ENCODE measurements at places on chromosomes 1 and 21.

DNA sequence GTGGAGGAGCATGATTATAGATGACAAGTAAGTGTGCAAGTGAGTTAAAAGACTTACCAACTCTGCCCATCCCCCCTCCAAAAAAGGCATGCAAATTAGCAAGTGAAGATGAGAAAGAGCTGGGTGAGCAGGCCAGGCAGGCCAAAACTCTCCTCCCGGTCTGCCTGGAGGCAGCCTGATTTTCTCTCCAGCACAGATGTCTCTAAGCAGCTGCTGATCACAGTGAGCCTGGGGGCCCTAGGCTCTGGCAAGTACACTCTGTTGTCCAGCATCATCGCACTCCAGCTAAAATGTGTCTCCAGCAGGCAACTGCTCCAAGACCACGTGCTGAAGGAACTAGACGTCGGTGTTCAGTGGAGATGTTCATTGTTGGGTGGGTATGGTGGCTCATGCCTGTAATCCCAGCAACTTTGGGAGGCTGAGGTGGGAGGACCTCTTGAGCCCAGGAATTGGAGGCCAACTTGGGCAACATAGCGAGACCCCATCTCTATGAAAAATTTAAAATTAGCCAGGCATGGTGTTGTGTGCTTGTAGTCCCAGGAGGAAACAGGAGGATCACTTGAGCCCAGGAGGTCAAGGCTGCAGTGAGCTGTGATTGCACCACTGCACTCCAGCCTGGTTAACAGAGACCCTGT, 56.7 kb upstream of the PUM1 start:
- no peak for DNase-seq

DNA sequence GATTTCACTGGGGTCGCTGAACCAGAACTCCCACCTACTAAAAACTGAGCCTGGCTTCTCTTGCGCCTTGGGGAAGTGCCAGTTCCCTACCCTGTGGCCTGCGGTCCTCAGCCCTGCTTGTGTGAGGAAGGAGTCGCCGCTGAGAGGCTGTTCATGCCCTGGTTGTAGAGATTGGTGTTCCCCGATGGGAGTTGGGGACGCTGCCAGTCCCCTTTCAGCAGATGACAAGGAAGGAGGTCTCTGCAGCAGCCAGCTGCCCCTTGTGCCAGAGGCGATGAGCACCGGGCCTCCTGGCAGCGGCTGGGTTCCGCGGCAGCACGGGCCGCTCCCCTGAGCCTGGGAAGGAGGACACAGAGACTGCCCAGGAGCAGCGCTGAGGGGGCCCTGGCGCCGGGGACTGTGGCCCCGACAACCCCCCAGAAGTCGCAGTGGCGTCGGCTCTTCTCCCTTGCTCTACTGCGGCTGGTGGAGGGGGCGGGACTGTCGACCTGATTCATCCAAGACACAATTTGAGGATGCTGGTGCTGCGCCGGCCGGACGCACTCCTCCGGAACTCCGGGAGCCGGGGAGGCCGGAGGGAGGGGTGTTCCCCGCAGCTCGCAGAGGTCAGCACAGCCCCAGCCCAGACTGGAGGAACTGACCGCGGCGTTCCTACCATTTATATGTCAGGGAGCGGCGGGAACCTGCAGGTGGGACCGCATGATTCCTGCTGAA, 12.0 kb upstream of the ADORA3 start:
- DNase-seq = no peak

DNA sequence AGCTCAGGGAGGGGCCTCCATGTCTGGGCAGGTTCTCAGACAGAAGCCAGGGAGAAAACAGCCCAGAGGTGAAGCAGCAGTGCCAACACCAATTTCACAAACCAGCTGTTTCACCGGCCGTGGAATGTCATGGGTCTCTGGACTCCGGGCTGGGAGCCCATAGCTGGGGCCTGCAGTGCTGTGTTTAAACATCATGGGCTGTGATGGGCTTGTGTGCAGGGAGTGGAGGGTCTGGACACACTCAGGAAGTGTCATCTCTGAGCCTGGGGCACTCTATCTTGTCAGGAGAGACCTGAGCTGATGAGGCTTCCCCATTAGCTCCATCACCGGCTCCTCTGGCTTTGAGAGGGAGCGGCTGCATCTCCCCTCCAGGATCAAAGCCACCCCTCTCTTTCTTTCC, 173.6 kb upstream of the IGSF21 start:
- DNase-seq = no peak

- DNase-seq = no peak
Measured at GRCh38 chr1:12490532-12491142, 127.4 kb downstream of the DHRS3 start.

DNA sequence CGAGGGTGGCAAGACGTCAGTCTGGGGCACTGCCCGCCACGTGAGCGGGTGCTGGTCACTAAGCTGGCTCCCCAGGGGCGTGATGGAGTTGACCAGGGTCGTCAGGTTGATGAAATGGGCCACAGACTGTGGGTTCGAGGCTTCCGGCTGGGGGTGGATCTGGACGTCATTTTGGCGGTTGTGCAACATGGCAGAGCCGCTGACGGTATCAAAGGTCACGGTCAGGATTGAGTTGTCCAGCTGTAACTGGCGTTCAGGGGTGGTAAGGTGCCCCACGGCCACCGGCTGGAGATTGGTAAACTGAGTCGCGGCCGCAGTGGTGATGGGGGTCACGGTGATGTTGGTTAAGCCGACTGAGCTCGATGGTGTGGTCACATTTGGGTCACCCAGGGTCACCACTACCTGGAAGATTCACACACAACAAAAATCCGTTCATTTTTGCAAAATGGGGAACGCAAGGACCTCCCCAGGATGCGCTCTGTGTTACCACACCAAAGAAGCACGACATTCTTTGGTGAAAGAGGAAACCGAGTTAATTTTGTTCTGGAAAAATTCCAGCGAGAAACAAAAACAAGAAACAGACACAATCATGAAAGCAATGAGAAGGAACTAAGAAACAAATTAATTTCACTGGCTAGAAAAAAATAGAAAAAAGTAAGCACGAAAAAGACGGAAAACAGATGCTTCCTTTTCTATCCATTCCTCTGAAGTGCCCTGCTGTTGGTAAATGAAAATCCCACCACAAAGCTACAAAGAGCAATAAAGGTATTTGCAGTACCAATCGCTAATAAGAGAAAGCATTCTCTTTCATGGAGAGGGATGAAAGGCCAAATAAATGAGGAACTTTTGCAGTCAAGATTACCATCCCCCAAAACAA, 34.7 kb upstream of the RIPK4 start:
- no peak for DNase-seq

DNA sequence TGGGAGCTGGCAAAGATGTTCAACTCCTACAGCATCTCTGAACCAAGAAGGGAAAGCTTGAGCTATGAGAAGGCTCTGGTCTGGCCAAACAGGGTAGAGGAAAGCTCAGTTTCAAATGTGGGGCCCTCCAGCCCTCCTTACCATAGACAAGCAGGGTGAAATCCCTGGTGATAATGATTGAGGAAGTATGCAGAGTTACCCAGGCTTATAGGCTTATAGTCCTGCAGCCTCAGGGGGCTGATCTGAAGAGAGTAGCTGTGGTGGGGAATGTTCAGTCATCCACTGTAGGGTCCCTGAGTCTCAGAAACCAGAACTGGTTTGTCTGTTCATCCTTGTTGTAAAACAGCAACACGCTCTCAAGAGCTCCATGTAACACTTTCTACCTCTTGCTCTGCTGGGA, 19.8 kb upstream of the LY9 start:
- DNase-seq = no peak

DNA sequence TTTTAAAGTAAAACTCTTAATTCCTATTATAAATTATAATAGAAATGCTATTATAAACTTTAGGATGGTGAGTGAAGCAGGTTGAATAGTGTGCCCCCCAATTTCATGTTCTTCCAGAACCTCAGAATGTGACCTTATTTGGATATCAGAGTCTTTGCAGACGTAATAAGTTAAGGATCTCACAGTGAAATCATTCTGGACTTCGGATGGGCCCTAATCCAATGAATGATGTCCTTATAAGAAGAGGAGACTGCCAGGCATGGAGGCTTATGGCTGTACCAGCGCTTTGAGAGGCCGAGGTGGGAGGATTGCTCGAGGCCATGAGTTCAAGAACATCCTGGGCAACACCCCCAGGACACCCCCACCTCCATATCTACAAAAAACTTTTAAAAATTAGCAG, 9.4 kb upstream of the MT1HL1 start:
- DNase-seq = no peak

DNA sequence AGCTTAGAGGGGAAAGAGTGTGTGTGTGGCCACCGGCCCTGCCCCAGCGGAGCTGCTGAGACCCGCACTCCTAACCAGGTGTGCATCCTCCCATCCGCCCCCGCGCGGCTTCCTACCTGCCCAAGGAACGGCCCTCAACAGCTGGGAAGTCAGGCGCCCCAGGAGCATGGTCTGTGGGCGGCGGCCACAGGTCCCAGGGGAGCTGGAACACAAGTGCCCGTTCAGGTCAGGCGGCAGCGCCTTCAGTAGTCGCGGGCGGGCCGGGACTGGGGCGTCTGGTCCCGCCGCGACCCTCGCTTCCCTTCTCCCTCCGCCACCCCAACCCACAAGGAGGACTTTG, 448 bp downstream of the AURKAIP1 start:
- DNase-seq = no peak

DNA sequence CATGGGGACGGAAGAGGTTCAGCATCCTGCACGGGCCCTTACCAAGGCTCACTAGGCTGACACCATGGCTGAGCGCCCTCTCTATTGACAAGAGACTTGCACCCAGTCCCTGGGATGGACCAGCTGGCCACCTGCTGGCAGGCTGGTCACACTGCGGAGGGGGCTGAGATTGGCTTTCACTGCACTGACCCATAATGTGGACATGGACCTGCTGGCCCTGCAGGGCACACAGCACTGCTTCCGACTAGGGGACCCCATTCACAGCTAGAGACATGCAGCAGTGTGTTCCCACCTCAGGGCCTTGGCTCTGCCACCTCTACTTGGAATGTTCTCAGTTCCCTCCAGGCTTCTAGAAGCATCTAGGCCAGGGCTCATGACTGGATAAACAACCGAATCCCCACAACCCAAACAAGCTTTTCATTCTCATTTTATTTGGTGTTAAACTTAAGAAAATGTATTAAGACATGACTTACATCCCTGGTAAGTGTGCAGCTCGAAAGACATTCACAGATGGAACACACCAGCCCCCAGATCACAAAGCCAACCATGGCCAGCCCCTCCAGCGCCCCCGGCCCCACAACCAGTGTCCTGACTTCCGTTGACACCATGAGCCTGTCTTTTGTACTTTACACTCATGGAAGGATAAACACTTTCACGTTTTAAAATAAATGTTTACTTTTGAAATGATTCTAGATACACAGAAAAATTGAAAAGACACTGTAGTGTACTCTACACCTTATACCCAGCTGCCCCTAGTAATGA, 9.3 kb upstream of the SRARP start:
- DNase-seq = no peak

GRCh38 chr1:109882288-109883245, 28.1 kb upstream of the CSF1 start:
- DNase-seq = no peak

- no peak for DNase-seq
Measured at GRCh38 chr1:54377040-54377691, 29.0 kb downstream of the SSBP3 start.

DNA sequence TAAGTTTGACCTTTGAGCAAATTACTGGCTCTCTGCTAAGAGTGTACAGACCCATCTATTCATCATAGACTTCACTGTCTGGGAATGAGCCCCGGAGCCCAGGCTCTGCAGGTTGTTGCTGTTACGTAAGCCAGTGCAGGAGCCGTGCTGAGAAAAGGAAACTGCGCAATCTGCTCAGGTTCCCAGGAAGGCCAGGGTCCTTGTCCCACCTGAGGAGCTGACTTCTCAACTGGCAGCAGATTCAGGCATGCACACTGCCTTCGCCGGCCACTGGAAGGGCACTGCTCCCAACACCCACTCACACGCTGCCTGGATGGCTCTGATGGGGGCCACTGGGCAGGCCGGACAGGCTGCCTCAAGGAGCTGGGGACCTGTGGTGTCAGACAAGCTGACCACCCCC, 19.5 kb downstream of the RCAN1 start:
- no peak for DNase-seq

- no peak for DNase-seq
Measured at GRCh38 chr1:14310476-14310875, 288.0 kb upstream of the KAZN start.

GRCh38 chr1:214005708-214006107, 17.9 kb downstream of the PROX1 start:
- no peak for DNase-seq

- no peak for DNase-seq
Measured at GRCh38 chr1:107949467-107950253, 15.3 kb downstream of the VAV3 start.

DNA sequence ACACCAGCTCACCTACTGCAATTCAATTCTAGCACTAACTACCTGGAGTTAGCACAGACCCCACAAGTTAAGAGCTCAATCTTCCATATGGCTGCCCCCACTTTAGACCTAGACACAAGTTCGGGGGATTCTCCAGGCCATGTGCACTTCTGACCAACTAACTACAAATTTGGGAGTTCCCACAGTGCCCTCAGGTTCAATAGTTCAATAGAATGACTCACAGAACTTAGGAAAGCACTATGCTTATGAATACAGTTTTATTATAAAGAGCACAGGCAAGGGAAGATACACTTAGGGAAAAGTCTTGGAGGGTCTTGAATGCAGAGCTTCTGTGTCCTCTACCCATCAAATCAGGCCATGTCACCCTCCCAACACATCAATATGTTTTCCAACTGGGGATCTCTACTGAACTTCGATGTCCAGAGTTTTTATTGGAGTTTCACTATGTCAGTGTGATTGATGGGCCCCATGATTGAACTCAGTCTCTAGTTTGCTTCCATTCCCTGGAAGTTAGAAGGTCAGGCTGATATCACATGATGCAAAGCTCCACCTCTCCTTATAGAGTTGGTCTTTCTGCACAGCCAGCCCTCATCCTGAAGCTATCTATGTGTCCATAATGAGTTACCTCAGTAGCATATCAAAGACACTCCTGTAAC, 46.1 kb downstream of the RAVER2 start:
- no peak for DNase-seq

DNA sequence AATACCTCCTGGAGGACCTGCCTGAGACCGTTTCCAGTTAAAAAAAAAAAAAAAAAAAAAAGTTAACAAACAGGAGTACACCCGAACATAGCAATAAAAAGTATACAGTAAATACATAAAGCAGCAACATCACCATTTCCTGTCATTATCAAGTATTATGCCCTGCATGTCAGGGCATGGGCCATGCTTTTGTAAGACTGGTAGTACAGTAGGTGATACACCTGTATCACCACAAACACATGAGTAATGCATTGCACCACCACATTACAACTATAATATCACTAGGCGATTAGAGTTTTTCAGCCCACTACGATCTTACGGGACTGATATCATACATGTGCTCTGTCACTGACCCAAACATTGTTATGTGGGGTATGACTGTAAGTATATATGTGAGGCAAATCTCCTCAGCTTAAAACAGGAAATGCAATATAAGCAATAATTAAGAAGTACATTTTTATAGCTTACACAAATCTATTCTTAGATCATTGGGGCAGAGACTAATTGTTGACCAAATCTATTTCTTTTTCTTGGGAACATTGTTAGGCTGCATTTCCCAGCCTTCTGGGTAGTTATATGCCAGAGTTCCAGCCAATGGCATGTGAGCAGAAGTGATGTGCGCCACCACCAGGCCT, 98.1 kb downstream of the PLD5 start:
- no peak for DNase-seq

GRCh38 chr1:203284411-203285123, 20.8 kb upstream of the BTG2 start:
- DNase-seq = no peak
